ENCODE measurements at places on chromosomes 7 and 10.

- no peak for DNase-seq
Observed at GRCh38 chr7:80722616-80723195, 84.3 kb downstream of the CD36 start.

- DNase-seq, result no peak
Observed at GRCh38 chr7:148327379-148327778, 263.2 kb upstream of the C7orf33 start.

DNA sequence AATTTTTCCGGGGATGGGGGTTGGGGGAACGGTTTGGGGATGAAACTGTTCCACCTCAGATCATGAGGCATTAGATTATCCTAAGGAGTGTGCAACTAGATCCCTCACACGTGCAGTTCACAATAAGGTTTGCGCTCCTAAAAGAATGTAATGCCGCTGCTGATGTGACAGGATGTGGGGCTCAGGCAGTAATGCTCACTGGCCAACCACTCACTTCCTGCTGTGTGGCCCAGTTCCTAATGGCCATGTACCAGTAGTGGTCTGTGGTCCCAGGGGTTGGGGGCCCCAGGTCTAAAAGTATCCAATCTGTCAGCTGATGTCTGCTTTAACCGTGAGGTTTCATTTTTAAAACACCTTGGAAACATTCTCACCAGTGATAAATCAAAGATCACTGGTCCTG, 2.2 kb downstream of the STN1 start:
- no peak for DNase-seq

DNA sequence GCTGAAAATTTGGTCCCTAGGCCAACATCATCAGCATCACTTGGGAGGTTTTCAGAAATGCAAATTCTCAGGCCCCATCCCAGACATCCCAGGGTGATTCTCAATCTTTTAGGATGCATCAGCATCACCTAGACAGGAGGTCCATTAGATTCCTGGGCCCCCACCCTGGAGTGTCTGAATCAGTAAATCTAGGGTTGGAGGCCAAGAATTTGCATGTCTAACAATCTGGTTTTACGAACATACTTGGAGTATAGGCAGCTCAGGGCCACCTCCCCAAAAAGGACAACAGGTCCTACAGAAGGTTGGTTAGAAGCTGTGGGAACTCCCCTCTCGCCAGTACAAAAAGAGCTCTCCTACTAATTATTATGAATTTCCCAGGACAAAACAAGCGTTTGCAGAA, 15.5 kb downstream of the ZC3HAV1 start:
- DNase-seq, result no peak

GRCh38 chr10:73786512-73786885, 1.1 kb downstream of the ZSWIM8 start:
- DNase-seq, result no peak

DNA sequence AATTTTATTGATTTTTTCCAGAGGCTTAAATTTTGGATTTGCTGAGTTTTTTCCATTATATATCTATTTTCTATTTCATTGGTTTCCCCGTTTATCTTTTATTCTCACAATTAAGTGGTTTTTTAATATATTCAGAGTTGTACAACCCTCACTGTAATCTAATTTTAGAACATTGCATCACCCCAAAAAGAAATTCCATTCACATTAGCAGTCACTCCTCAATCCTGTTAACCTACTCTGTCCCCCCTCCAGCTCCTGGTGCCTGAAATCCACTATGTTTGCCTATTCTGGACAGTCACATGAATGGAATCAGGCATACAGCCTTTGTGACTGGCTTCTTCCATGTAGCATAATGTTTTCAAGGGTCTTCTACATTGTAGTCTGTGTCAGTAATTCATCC, 55.8 kb upstream of the ITGA8 start:
- no peak for DNase-seq

GRCh38 chr10:58579011-58579655, 66.5 kb downstream of the BICC1 start:
- no peak for DNase-seq

DNA sequence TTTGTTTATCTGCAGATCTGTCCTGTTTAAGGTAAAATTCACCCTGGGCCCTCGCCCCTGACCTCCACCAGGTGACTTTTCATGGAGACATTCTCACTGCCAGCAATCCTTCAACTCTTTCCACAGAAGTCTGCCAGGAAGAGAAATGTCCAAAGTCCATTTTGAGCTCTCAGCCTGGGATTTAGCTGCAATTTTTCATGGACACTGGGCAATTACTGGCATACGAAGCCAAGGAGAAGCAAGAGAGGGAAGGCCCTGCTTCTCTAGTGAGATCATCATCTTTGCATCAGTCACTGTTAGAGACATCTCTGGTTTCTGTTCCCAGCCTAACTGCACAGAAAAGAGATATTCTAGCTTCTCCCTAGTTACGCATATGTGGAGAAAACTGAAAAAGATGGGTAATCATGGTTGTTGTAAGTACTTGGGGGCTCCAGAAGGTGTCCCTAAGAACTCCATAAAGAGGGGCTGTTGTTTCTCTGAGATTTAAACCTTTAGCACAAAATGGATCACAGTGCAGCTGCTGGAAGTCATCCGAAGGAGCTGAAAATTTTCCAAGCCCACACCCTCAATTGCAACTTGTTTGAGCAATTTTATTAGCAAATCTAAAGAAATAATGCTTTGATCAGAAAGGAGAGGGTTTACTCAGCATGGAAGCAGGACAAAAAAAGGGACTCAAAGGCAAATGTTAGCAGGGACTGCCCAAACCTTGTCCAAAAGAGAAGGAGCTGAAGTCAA, 168.9 kb downstream of the SNX10 start:
- DNase-seq, result no peak

DNA sequence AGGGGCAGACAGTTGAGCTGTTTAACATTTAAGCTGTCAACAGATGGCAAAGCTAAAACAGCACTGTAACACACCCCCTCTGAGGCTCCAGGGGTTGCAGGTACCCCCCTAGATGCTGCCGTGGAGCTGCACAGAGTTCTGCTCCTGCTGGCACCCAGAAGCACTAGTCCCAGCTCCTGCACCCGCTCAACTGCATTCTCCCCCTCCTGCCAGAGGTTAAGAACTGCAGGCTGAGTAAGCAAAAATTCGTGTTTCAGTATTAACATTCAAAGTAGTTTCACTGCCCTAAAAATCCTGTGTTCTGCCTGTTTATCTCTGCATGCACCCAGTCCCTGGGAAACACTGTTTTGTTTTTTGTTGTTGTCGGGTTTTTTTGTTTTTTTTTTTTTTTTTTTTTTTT, 790.8 kb upstream of the KCND2 start:
- no peak for DNase-seq

DNA sequence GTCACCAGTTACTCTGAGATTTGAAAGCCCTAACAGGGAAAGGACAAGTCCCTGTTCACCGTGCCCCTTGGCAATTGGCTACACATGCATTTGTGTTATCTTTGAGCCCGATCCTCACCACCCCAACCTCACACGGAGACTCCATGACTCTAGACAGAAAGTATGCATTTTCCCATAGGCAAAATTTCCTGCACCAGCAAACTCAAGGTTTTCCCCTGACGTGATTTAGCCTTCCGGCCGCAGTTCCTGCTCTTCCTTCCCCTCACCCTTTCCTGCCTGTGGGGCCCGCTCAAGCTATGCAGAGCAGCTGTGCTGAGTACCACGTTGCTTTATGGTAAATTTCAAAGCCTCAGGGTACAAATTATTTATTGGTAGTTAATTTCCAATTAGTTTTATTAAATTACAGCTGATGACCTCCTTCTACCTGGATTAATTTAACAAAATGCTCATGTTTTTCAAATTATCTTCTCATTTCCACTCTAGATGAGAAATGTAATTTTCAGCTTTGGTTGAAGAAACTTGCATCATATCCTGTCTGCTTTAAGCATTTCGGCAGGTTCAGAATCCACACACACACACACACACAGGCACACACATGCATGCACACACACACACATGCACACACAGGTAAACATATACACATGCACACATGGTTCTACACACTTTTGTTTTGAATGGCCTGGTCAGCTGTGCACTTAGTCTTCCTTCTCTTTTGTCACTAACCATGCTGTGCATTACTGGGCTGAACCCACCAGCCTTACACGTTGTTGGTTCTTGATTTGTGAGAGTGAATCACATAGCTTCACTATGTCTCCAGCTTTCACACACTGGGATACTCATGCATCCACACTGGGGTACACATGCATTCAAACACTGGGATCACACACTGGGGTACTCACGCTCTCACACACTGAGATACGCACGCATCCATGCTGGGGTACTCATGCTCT, 283.1 kb upstream of the PITRM1 start:
- no peak for DNase-seq

DNA sequence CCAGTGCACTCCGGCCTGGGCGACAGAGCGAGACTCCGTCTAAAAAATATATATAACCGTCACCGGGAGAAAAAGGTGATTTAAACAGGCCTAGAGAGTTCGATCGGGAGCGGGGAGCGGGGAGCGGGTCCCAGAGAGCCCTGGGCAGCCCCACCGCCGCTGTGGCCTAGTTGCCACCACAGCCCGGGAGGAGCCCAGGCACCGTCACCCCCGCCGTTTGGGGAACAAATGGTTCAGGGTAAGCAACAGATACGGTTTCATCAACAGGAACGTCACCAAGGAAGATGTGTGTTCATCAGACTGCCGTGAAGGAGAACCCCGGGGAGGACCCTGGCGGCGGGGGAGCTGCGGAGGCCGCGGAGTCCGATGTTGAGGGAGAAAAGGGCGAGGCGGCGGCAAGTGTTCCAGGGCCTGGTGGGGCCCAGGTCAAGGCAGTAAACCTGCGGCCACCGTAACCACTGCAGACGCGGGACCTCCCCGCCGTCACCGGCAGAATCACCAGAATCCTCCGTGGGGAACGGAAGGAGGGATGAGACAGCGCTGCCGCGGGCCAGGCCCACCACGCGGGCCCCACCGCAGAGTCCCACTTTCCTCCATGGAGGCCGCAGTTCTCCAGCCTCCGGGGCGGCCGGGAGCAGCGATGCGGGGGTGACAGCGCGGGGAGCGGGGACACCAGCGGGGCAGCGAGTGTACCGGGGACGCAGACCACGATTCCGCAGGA, 103.4 kb downstream of the GALNT11 start:
- no peak for DNase-seq

- DNase-seq, result no peak
Observed at GRCh38 chr7:141342621-141343408, 208.4 kb upstream of the AGK start.

DNA sequence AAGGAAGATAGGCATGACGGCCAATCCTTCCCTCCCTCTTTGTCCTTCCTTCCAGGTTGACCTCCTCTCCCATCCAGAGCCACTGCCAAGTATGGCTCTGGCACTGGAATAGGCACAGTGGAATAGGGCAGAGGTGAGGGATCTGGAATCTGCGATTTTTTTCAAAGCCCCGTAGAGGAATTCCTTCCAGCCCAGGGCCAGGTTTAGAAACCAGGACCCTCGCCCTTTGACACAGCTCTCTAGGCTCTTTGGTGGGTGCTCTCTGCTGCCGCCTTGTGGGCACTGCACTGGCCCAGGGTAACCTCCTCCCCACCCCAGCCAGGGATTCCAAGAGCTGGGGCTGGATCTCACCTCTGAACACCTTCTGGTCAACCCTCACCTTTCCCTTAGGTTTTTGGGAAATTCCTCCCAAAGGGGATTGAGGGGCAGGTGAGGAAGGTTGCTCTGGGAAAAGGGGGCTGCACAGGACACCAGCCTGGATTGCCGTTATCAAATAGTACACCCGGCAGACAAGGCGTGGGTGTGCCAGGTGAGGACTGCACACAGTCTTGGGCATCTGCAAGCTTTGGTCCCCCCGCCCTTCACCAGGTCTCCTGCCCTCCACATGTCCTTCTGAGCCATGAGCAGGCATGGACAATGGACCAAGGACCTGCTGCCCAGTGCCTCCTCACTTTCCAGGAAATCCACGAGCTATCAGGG, 22.8 kb downstream of the C10orf105 start:
- peak; percentile 73 for DNase-seq

DNA sequence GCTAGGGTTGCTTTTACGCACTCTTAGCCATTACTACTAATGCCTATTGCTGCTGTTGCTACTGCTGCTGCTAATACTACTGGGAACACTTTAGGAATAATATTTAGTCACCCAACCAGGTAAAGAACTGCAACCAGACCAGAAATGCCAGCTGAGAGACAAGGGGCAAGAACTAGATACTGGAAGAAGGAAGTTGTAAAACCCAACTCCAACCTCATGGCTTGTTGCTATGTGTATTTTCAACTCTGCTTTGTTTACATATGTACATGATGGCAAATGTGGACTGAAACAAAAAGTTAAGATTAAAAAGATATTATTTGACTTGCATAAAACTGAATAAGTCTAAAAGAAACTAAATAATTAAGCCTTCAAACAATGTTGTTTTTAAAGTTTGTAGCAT, 177.7 kb downstream of the GNAT3 start:
- no peak for DNase-seq

DNA sequence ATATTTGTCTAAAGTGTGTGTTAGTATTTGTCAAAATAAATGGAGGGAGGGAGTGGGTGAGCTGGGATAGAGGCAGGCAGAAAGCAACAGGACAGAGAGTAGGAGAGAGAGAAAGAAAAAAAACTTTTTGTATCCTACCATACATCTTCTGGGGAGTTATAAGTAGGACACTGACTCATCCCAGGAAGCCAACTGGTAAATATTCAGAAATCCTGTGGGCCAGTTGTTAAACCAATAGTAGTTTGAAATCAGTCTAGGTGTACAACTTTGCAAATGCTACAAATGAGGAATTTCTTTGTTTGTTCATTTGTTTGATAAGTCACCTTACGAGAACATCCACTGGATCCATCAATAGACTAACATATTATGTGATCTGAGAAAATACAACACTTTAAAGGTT, 980.9 kb downstream of the GATA3 start:
- DNase-seq, result no peak

DNA sequence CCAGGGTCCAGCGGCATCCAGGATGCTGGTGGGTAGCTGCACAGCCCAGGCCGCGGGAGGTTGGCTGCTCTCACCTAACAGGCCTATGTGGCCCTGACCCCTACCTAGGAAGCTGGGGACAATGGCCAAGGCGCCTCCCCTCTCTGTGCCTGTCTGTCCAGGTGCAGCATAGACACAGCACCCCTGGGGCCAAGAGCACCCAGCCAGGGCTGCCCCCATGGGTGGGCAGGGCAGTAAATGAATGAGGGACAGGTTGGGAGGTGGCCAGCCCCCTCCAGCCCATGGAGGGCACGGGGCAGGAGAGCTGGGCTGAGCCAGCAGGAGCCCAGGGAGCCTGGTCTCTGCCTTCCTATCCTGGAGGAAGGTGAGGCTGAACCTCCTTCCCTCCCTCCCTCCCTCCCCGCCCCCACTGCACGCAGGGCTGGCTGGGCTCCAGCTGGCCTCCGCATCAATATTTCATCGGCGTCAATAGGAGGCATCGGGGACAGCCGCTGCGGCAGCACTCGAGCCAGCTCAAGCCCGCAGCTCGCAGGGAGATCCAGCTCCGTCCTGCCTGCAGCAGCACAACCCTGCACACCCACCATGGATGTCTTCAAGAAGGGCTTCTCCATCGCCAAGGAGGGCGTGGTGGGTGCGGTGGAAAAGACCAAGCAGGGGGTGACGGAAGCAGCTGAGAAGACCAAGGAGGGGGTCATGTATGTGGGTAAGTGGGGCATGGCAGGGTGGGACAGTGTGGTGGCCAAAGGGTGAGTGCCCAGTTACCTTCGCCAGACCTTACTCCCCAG, at the start of gene SNCG:
SNCG (plus strand) TSS at position 484 of the 785 bp plus-strand sequence; CDS start at position 583, 99 bp downstream.
- no peak for DNase-seq
